Nucleus accumbens (tissue), 56 donors: ENCODE measurements at places on chromosomes 7 and 10.

GRCh38 chr7:48390388-48391327 lies 219.4 kb downstream of the ABCA13 start:
- no peak for DNase-seq

DNA sequence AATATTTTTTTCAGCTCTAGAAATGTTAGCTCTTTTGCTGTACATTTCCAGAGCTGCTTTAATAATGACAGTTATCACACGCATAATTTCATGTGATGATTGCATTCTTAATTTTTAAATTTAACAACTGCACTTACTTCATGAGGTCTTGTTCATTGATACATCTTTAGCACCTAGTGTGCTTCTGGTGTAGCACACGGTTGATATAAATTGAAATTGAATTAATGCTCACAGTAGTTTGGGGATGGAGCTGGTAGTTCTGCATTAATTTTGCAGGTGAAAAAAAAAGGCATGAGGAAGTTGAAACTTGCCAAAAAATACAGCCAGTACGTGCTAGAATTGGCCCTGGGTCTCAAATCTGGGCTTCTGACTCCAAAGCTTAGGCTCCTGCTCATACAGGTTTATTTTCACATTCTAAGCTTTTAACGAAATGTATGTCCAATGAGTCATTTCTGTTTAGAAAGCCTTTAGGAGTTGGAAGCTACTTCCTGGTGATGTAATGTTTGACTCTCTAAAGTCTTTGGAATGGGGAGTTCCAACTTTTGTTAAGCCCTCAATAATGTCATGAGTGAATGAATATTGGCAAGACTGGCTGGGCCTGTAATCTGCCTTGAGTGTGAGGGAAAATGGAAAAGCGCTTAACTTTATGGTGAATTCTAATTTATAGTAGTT lies 62.5 kb downstream of the DAGLB start:
- no peak for DNase-seq

DNA sequence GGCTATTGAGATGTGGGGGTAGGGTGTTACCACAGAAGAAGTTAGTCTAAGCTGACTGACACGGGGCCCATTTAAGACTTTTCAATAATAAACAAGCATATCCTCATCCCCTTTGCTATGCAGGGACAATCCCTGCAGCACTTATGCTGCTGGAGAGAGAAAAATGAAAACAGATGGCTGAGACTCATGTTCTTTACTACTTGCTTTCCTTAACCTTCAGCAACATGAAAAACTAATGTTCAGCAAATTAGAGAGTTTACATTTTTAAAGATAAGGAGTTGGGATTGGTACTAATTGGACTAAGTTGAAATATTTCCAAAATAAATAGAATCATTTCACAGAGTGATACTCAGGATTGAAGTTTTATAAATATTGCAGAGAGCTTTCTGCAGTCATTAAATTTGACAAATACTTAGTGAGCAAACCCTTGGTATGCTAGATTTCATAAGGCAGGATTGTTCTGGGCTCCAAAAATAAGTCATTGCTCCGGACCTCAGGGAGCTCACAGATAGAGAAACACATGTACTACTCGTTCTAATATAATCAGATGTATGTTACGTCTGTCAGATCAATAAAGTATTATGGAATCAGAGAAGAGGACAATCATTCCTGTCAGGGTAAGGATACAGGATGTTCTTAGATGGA lies 147.1 kb upstream of the LRRN3 start:
- no peak for DNase-seq

DNA sequence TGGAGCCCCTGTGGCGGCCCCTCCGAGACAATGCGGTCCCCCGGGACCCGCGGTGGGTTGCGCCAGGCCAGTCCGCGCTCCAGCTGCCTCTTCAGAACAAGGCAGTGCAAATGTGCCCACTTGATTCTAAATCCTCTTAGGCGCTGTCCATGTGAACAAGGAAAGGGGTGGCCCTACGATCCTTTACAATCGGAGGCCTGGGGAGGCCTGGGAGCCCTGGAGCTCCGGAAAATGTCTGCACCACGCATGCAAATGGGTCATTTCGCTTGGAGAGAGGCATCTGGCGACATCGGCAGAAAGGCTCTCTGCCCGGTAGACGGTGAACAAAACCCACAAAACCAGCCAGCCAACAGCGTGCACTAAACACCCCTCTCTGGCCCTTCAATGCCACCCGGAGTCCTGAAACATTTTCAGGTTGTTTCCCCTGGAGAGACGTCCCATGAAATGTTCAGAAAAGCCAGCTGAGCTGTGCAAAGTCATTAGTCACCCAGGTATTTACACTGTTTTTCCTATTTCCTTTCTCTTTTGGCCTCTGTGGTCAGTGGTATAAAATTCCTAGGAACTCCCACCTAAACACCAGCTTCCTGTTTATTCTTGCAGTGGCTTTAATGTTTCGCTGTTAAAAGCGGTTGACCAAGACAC lies 102.8 kb upstream of the ZNF438 start:
- DNase-seq = no peak

DNA sequence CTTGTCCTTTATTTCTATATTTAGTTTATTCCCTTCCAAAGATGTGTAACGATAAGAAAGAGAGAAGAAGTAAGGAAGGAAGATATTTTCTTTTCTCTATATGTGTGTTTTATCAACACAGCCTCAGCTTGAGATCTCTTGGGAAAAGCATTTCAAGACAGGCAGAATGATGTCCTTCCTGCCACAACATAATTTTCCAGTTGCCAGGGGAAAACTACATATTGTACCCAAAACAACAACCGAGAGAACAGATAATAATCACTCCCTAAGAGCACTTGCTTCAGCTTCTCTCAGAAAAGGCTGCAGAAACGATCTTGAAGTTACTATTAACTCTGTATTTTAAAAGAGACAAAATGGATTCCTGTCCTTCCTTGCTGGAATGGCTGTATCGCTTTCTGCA lies 151.4 kb upstream of the ITGB1 start:
- no peak for DNase-seq

GRCh38 chr10:2731940-2732339 lies 335.4 kb upstream of the PFKP start:
- no peak for DNase-seq
